Sigmoid colon (tissue), 7 donors: ENCODE measurements at places on chromosomes 5 and 9. TPM values are rescaled to one million over a fixed set of nuclear protein-coding genes. Genes with fewer than 3 reads are reported as not detected.

DNA sequence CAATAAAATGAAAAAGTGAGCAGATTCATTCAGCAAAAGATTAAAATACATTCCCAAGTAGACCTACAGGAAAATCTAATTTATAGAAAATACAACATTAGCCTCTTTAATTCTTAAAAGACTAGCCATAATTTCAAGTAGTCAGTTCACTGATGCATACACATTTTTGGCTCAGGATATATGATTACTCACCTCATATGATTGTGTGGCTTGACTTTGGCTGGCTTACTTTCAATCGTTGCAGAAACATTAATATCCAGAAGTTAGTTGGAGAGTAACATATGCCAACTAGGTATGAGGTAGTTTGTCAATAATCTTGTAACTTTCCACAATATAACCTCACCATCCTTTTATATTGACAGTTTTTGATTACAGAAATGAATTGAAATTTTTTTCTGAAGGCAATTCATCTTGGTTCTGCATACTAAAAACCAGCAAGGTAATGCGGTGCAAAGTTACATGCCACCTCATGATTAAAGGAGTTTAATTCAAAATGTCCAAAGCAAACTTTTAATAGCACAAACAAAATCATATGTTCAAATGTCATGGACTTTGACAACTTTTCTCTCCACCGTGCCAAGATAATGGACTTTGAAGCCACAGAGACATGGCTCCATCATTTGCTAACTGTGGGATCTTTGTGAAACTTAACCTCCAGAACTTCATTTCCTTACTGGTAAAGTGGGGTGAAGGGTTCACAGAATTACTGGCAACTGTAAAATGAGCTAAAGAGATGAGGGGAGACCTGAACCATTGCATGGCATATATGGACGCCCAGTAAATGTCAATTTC, 76.6 kb upstream of the PAM start:
- no peak overlapping the region for H3K4me3 ChIP-seq
- no peak overlapping the region for H3K27ac ChIP-seq
- no peaks in the 10 kb centered on the region for H3K27me3 ChIP-seq
- DNase-seq = no peak
- H3K36me3 ChIP-seq = no peaks in the 10 kb centered on the region

DNA sequence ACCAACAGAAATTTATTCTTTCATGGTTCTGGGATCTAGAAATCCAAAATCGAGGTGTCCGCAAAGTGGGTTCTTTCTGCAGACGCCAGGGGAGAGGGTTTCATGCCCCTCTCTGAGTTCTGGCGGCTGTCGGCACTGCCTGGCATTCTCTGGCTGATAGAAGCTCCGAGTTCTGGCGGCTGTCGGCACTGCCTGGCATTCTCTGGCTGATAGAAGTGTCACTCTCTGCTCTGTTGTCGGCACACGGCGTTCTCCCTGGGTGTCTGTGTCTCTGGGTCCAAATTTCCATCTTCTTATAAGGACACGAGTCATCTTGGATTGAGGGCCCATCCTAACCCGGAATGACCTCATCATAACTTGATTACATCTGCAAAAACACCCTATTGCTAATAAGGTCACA, 7.6 kb downstream of the GFI1B start:
- H3K27me3 ChIP-seq = no peaks in the 10 kb centered on the region
- H3K4me3 ChIP-seq = no peak overlapping the region
- no peaks in the 10 kb centered on the region for H3K4me1 ChIP-seq
- no peaks in the 10 kb centered on the region for H3K36me3 ChIP-seq
- H3K27ac ChIP-seq = no peak overlapping the region
- no peak for DNase-seq

GRCh38 chr5:98700730-98701129, 72.7 kb upstream of the RGMB start:
- H3K27ac ChIP-seq = no peak overlapping the region
- H3K4me3 ChIP-seq = no peak overlapping the region
- DNase-seq = no peak
- H3K27me3 ChIP-seq = no peaks in the 10 kb centered on the region

The SKP1 gene
- total RNA-seq = 320 TPM
